ENCODE measurements at places on chromosomes 11 and 22.

DNA sequence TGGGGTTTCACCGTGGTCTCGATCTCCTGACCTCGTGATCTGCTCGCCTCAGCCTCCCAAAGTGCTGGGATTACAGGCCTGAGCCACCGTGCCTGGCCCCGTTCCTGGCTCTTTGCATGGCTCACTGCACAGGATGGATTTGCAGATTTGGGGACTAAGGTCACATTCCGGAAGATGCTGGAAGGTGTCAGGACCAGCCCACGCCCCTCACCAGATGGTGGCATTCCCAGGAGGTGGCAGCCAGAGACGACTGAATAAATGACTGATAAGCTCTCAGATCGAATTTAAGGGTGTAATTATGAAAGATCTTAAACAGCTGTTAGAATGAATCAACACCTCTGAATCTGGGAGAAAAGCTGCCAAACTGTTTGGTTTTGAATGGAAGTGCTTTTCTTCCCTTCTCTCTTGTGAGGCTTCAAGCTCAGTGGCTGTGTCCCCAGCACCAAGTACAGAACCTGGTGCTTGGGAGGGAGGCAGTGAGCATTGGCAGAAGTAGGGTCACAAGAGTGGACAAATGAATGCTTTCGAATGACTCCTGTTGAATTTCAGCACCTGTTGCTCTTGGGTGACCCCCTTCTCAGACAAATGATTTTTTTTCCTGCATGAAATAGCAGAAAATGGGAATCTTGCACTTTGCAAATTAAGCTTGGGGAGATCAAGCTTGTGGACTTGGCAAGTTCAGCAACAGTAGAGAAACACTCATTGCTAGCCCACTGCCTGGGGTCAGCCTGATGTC is 69.6 kb downstream of the KIAA1671 start:
- DNase-seq: no peak

DNA sequence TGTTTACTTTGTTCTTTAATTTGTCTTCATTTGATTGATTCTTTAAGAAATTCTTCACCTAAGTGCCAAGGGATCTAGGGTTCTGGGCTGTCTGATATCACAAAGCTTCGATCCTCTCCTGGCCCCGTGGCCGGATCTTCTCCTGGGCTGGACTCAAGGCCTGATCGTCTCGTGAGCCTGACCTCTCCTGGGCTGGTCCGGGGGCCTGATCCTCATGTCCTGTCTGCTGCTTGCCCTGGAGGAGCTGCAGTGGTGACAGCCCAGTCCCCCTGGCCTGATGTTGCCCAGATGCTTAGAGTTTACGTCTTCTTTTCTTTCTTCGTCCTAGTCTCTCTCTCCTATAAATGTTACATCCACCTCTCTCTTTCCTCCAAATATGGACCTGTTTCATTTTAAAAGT is 3.3 kb downstream of the NADSYN1 start:
- DNase-seq: no peak

- no peak for DNase-seq
Observed at GRCh38 chr11:9094420-9094819, 3.0 kb upstream of the SCUBE2 start.

DNA sequence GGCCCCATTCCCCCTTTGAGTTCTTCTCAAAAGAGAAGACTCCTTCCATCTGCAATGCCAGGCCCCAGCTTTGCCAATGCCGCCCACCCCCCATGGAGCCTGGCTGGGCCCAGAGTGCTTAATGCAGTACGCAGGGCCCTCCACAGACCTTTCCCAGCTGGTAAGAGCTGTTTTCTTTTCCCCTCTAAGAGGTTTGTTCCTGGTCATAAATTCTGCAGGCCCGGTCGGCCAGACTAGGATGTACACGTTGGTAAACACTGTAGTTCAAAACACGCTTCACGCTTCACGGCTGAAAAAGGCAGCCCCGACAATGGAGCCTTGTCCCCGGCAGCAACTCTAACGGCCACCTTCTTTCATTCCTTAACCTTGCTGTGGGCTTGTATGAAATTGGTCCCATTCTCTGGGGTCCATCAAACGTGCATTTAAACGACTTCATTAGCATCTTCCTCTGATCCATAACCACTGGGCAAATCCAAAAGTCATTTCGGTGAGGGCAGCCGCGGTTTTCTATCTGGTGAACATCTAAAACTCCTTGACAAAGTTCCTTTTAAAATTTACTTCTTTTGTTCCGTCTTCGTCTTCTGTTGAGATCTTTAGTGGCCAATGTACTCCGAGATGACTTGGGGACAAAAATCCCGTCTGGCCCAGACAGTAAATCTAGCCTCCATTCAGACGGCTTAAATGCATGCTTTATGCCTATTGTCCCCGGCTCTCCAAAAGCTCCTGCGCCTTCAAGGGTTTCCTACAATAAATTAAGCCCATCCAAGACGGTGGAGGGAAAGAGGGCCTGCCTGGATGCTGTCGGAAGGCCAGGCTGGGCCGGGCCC is 60.0 kb upstream of the MYEOV start:
- no peak for DNase-seq

DNA sequence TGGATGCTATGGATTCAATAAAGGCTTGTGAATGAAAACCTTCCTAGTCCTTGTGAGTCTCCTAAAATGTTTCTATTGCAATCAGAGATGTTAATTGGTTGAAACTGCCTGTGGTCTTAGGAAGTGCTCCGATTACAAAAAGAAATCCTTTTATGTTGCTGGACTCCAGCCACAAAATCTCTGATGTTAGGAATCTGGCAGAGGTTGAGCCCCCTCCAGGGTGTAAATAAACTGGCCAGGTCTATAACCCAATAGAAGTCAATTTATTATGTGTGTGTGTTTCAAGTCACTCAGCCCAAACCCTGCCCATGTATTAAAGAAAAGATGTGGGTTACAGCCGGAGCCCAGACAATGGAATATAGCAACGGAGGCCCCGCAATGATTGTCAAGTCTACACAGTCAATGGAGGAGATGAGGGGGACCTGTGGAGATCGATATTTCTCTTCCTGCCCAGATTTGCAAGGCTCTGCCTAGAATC is 218.1 kb upstream of the SORL1-AS1 start:
- no peak for DNase-seq

DNA sequence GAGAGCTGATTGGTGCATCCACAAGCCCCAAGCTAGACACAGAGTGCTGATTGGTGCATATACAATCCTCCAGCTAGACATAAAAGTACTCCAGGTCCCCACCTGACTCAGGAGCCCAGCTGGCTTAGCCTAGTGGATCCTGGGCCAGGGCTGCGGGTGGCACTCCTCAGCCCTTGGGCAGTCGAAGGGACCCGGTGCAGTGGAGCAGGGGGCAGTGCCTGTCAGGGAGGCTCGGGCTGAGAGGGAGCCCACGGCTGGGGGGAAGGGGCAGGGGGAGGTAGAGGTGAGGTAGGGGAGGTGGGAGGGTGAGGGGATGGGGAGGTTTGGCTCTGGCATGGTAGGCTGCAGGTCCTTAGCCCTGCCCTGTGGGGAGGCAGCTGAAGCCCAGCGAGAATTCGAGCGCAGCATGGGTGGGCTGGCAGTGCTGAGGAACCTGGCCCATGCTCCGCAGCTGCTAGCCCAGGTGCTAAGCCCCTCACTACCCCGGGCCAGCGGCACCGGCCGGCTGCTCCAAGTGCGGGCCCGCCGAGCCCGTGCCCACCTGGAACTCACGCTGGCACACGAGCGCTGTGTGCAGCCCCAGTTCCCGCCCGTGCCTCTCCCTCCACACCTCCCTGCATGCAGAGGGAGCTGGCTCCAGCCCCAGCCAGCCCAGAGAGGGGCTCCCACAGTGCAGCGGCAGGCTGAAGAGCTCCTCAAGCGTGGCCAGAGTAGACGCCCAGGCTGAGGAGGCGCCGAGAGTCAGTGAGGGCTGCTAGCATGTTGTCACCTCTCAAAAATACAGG is 742.8 kb downstream of the FAM181B start:
- no peak for DNase-seq

- no peak for DNase-seq
Observed at GRCh38 chr11:1667906-1668305, 29.1 kb upstream of the KRTAP5-6 start.

GRCh38 chr11:103662880-103663279 is 373.6 kb upstream of the DDI1 start:
- DNase-seq: no peak

Data from stimulated activated CD8-positive, alpha-beta memory T cell treated with anti-CD3 and anti-CD28 coated beads, Interleukin-15, amount 100 ng/mL, for 24 hours (primary cell).